Activated naive CD8-positive, alpha-beta T cell treated with anti-CD3 and anti-CD28 coated beads, Interleukin-2, amount 10 ng/mL, durations not matched to agents 7 days and 5 days (primary cell): ENCODE measurements at places on chromosomes 11 and 22. TPM values are rescaled to one million over a fixed set of nuclear protein-coding genes. Genes with fewer than 3 reads are reported as not detected.

- no peak for DNase-seq
Observed at GRCh38 chr11:19218786-19219460, 17.1 kb upstream of the CSRP3 start.

DNA sequence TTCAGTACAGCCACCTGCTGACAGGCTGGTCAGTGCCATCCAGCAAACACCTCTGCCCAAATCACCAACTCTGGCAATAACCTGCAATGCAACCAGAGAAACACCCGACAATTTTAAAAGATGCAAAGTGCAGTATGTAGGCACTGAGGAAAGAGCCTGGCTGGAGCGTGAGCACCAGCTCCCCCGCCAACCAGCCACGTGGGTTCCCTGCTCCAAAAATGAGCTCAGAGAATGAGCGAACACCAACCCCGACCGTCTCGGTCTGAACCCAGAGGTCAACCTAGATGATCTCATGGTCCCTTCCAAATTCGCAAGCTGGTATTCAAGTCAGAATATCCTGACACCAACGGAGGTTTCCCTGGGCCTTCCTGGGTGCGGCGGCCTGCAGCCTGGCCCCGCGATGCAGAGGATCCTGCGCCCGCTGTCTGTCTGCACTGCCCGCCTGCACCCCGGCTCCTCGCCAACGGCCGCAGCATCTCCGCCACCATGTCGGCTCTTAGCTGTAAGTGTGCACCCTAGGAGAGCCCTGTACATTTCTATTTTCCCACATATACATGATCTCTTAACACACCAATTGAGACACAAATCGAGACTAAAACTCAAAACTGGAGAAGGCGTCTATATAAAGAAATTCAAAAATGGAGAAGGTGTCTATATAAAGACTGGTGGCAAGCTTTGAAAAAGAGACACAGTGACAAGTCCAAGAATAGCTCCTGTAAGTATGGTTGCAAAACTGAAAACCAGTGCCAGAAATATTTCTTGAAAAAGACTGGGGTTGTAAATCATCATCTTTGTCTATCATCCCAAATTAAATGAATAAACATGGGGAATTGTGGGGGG is 22.8 kb downstream of the TMEM184B start:
- no peak for DNase-seq

DNA sequence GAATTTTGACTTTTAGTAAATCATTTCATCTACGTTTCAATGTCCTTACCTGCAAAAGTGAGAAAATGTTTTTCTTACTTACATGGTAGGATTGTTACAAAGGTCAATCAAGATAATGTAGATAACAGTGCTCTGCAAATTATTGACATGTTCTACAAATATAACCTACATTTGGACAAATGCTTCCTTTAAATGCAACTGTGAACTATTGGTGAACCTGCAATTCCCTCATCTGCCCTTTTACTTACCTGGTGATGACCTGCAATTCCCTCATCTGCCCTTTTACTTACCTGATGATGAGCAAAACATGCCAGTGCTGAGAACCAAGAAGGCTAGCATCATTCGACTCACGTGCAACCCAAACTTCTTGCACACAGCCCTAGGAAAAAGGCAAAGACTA is 11.1 kb downstream of the ALG9 start:
- DNase-seq, result no peak

DNA sequence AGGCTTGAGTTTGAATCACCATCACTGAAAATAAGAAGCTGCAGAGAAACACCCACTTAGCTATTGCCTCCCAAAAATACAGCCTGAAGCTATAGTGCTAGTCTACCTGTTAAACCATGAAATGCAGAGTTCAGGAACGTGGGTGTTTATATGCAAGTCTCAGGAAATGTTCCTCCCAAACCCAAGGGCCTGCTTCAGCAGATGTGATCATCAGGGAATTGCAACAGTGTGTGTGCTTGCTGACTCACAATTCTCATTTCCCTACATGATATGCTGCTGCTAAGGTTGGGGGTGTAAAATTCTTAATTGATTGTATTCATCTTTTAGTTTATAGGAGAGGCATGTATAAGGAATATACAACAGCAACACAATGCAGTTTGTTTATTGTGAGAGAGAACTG is 49.6 kb downstream of the NUP98 start:
- DNase-seq, result no peak

GRCh38 chr11:114447892-114448291 is 8.6 kb downstream of the REXO2 start:
- DNase-seq, result no peak

GRCh38 chr11:35115688-35116030 is 23.3 kb upstream of the CD44 start:
- DNase-seq, result no peak

GRCh38 chr11:47306484-47306844 is 36.5 kb downstream of the MADD start:
- DNase-seq, result no peak

DNA sequence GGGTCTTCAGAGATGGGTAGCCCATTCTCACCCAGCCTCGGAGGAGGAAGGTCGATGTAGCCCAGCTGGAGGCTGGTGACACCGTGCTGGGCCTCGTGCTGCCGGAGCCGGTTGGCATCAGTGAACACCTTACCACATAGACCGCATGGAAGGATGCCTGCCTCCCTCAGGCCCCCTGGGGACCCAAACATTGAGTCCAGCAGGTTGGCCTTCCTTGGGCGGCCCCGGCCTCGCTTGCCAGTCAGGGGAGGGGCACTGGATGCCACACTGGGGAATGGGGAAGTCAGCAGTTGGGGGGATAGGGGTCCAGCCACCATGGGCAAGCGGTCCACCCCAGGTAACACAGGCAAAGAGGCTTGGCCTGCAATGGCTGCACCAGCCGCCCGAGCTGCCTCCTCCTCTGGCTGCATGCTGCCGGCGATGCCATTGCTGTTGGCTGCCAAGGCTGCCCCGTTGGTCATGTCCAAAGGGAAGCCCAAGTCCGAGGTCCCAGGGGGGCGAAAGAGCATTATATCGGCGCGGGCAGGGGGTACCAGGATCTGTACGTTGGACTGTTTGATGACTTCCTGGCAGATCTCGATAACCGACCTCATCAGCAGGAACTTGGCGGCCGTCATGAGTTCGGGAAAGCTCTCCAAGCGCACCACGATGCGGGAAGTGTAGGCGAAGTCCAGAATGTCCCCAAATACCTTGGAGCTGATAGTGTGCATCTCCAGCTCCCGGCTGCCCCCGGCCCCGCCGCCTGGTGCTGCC is 1.4 kb downstream of the PATZ1 start:
- DNase-seq, result peak; percentile 55

- no peak for DNase-seq
Observed at GRCh38 chr11:76075716-76076115, 130.6 kb downstream of the WNT11 start.

DNA sequence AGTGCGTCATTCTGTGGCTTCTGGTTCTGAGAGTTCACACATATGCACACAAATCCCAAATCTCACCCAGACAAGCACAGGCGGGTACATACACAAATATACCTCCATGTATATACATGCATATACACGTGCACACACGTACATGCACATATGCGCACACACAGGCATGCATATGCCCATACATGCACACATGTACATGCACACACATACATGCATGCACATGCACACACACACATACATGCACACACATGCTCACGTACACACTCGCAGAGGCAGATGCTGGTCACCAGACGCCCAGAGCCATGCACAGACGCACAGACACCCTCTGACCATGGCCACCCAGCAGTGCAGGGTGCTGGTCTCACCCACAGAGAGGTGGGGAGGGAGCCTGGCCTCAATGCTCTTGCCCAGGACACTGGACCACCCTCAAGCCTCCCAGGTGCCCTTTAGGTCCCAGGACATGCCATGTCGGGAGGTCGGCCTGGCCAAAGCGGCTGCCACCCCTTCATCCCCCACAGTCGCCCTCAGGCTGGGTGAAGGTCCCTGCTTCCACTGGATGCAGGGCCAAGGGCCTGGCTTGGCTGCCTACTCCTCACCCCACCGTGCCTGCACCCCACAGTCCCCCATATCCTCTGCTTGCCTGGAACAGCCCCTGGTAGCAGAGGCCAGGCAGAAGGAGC is 9.5 kb downstream of the DUSP8 start:
- DNase-seq, result no peak

DNA sequence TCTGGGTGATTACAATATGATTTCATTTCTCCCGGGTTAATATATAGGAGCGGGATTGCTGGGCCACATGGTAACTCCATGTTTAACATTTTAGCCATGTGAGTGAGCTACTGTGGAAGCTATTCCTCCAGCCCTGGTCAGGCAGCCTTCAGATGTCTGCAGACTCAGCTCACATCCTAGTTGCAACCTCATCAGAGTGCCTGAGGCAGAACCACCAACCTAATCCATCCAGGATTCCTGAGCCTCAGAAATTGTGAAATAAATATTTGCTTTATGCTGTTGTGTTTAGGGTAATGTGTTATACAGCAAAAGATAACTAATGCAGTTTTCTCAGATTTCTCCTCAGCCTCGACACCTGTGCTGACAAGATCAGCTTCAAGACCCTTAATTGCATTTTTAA is 676.8 kb downstream of the OPCML start:
- no peak for DNase-seq

GRCh38 chr11:127412722-127413380 is 412.3 kb upstream of the KIRREL3 start:
- no peak for DNase-seq

- DNase-seq, result no peak
Observed at GRCh38 chr11:130585545-130585944, 137.1 kb downstream of the ADAMTS15 start.

DNA sequence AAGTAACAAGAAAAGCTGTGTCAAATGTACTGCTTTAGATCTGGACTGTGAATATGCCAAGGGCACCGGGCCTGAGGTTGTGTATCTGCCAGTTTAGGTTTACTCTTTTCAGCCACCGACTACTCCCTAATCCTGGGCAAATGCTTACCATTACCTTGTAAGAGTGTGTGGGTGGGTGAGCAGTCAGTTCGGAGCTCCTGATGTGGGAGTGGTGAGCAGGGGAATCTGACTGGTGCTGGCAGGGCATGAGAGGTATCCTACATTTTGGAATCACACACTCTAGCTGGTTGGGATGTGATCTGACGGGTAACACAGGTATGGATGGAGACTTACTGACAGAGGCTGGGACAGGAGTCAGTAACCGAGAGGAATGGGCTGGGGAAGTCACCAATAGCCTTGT is 2.6 kb upstream of the FAM180B start:
- DNase-seq, result no peak

- DNase-seq, result no peak
Observed at GRCh38 chr11:47109051-47109726, 67.5 kb downstream of the ARFGAP2 start.

- no peak for DNase-seq
Observed at GRCh38 chr11:57427727-57428082, 784 bp upstream of the SLC43A3 start.

- peak; percentile 81 for DNase-seq
Observed at GRCh38 chr11:64767344-64768299, 7.8 kb upstream of the PYGM start.

GRCh38 chr11:85347291-85347690 is 279.9 kb downstream of the DLG2 start:
- DNase-seq, result no peak

- DNase-seq, result no peak
Observed at GRCh38 chr11:91717169-91717568, 507.4 kb upstream of the FAT3 start.

DNA sequence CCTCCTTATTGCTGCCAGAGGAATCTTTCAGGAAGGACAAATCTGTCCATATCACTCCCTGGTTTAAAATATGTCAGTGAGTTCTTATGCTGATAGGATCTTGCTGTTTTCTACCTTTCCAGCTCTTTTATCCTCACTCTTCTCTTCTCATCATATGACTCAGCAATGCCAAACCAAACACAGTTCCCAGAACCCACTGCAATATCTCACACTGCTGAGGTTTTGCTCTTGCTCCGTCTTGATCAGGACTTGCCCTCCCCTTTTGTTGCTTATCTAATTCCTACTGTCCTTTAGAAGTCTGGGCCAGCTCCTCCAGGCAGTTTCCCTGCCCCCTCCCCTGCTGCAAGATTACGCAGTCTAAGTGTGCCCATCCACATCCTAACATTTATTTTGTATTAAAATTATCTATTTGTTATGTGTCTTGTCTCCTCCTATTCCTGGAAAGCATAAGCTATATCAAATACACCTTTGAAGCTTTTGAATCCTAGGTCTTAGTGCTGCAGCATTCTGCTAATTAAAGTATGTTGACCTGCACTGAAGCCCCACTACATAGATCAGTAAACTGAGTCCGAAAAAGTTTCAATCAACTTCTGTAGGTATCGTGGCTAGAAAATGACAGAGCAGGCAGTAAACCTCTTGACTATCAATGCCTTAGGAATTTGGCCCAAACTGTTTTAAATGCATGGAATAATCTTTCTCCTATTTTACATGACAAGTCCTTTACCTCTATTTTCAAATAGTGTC is 119.2 kb upstream of the C11orf87 start:
- DNase-seq, result no peak

GRCh38 chr11:74070723-74071492 is 62.0 kb upstream of the UCP3 start:
- no peak for DNase-seq

GRCh38 chr22:49738566-49738965 is 89.1 kb downstream of the BRD1 start:
- DNase-seq, result no peak

DNA sequence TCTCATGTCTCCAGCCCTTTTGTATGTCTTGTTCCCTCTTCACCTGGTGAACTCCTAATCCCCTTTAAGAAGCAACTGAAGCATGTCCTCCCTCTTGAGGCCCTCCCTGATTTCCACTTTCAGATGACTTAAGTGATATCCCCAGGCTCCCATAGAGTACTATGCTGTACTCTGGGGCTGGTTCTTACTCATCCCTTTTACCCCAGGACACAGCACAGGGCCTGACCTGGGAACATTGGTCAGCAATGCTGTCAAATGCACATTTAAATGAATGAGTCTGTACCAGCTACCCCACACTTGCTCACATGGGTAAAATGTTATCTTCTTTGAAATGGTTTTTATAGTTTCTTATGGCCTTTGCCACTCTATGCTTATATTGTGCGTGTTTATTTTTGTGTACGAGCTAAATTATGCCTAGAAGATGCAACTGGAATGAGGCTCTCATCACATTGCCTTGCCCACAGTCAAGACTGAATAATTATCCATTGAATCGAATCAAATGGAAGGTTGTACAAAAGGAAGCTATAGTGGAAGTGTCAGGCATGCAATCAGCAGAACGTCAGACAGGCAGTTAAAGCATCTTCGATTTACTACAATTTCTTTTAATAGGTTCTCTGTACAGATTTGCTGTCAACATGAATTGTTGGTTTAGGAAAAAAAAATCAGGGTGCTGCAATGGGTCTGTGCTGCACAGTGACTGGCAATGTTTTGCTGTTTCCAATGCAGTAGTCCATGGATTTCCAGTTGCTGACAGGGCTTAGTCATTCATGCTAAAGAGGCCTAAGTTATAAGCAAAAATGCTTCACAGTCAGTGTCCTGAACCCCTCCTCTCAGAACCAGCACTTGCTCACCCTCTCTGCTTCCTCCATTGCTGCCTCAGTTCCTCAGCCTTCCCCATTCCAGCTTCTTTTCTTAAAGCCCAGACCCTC is 79.5 kb downstream of the PARVA start:
- no peak for DNase-seq

GRCh38 chr11:61779666-61780525 is 12.5 kb downstream of the TMEM258 start:
- no peak for DNase-seq

The AQP11 gene
- total RNA-seq, result 0.28 TPM

The SAA1 gene
- not detected for total RNA-seq

The OR52E8 gene
- not detected for total RNA-seq

The DRICH1 gene
- total RNA-seq, result 0.69 TPM

The CRYBB3 gene
- 0.72 TPM for total RNA-seq

The MB gene
- not detected for total RNA-seq

The OR51B5 gene
- not detected for total RNA-seq

The PACSIN3 gene
- total RNA-seq, result 1.3 TPM

The TST gene
- total RNA-seq, result 3.7 TPM

The LIF gene
- 564 TPM for total RNA-seq
